ENCODE measurements at places on chromosomes 6 and 20.
A peak's percentile ranks its signal among the peaks of the same experiment; 100 is the strongest.

- no peak for DNase-seq
These were observed 5.5 kb downstream of the MICAL1 start for GRCh38 chr6:109449795-109450673.

- DNase-seq: peak; percentile 30
These were observed 21.0 kb downstream of the RMND1 start for GRCh38 chr6:151430886-151431285.

GRCh38 chr6:62285612-62286469 is at the start of gene KHDRBS2:
Gene KHDRBS2 (minus strand): TSS chr6:62286225.
- DNase-seq: no peak

- DNase-seq: no peak
These were observed 628.8 kb upstream of the SLC35B3 start for GRCh38 chr6:9064156-9064555.

GRCh38 chr6:132934496-132934895 is 120.1 kb downstream of the RPS12 start:
- no peak for DNase-seq

GRCh38 chr20:48107560-48107959 is 322.3 kb upstream of the SULF2 start:
- DNase-seq: peak; percentile 80

GRCh38 chr6:133889557-133890403 is 867 bp downstream of the TCF21 start:
- peak; percentile 61 for DNase-seq

DNA sequence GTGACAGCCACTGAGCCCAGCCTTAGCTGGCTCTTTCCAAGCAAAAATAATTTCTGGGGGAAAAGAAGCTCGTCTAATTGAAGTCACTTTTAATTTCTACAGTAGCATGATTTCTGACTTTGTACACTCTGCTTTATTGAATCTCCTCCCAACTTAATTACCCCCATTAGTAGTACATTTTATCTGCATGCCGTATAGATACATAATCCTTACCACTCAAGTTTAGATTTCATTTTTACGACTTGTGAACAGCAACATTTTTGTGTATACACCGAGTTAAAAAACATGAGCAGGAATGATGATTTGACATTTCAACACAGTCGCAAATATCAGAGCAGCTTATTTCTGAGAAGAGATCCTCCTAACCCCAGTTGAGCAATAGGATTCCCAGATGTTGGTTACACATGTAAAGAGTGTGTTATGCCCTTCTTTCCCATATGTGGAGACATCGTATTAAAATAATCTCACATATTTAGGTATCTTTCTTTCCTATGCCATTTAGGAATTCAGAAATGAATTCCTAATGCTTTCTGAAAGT is 127.3 kb upstream of the MTHFD1L start:
- DNase-seq: no peak

GRCh38 chr6:129901910-129902309 is 40.8 kb upstream of the TMEM244 start:
- DNase-seq: peak; percentile 44

DNA sequence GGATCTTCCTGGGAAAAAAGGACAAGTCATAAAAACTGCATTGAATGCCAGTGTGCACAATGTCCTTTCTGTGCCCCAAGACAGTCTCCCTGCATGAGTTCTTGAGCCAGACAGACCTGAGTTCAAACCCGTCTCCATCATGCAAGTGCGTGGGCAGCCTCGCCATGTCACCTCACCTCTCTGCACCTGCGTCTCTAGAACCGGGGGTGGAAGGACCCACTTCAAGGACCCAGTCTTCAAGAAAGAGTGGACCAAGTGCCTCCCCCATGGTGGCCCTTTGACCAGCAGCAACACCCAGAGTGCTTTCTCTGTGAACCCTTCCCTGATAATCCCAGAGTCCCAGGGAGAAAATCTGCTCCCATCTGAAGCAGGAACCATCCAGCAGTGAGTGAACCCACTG is 23.5 kb upstream of the ANGPT4 start:
- DNase-seq: no peak

DNA sequence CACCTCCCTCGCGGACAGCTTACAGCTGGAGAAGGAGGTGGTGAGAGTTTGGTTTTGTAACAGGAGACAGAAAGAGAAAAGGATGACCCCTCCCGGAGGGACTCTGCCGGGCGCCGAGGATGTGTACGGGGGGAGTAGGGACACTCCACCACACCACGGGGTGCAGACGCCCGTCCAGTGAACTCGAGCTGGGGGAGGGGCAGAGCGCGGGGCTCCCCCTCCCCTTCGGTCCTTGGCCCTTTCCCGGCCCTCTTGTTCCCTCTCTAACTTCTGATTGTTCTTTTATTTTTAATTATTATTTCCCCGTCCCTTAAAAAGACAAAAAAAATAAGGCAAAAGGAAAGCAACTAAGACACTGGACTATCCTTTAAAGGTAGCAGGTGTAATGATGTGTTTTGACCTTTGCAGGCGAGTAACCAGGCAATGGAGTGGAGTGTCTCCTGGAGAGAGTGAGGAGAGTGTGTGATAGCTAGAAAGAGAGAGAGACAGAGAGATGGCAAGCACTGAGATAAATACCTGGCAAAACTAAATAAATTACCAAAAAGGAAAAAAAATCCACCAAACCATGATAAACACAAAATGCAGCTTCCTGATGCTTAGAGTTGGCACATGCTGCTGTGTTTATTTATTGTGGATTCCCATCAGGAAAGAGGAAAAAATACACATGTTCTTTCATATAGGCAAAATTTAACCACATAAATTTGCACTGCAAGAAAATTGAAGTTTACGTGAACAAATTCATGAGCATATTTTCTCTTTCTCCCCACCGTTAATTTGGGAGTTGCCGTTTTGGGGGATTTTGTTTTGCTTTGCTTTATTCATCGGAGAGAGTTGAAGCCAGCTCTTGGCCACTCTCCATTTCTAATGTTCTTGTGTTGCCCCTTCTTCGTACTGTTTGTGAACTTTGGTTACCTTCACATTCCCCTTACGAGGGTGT is 1.9 kb downstream of the POU3F2 start:
- no peak for DNase-seq

GRCh38 chr20:22949331-22950109 is 85.6 kb upstream of the SSTR4 start:
- DNase-seq: peak; percentile 73

DNA sequence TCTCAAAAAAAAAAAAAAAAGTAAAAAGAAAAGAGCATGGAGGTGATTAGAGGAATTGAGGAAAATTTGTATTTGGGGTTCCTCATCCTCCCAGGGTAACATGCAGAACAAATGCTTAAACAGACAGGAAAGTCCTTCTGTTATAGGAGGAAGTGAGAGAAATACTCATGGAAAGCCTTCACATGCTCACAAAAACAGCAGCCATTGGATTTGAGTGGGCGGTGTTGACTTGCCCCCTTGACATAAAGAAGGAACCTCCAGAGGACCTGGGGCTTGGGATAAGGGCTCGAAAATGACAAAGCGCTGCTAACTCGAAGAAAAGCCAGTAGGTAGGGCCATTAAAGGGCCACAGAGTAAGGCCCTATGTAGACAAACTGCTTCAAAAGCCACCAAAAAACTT is 17.5 kb upstream of the SAMHD1 start:
- no peak for DNase-seq

DNA sequence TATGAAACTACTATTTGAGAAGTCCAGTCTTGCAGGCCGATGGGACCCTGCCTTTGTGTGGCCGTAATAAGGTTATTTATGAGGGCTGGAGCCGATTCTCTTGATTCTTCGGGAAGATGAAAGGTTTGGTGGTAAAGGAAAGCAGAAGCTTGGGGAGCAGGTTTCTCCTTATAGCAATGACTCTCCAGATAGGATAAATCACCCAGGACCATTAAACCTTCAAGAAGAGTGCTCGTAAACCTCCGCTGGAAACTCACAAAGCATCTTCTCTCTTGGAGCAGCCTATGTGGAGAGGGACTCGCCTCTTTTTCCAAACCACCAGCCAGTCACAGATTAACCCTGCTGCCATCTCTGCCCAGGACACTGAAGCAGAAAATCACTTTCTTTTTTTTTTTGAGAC is 69.6 kb upstream of the SALL4 start:
- no peak for DNase-seq

GRCh38 chr6:87127737-87128136 is 27.6 kb upstream of the ZNF292 start:
- DNase-seq: no peak

GRCh38 chr20:37535443-37536132 is 7.9 kb upstream of the BLCAP start:
- no peak for DNase-seq

GRCh38 chr6:139577763-139578604 is 203.5 kb upstream of the CITED2 start:
- peak; percentile 88 for DNase-seq

GRCh38 chr20:61594198-61594597 is 342.1 kb downstream of the CDH4 start:
- DNase-seq: no peak

DNA sequence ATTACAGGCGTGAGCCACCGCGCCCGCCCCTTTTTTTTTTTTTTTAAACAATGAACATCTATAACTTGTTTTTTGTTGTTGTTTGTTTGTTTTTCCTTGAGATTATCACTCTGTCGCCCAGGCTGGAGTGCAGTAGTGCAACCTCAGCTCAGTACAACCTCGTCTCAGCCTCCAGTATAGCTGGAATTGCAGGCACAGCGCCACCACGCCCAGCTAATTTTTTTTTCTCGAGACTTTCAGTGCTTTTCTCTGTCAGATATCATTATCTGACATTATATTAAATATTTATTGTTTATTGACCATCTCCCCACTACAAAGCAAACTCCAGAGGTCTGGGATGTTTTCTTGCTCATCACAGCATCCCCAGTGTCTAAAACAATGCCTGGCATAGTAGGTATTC is 2.3 kb upstream of the DLK2 start:
- no peak for DNase-seq

GRCh38 chr6:41502917-41503671 is 43.1 kb upstream of the FOXP4 start:
- DNase-seq: peak; percentile 64

GRCh38 chr6:154218787-154219186 is 137.8 kb downstream of the IPCEF1 start:
- DNase-seq: no peak

GRCh38 chr6:54100411-54101006 is 10.7 kb upstream of the MLIP start:
- DNase-seq: no peak

DNA sequence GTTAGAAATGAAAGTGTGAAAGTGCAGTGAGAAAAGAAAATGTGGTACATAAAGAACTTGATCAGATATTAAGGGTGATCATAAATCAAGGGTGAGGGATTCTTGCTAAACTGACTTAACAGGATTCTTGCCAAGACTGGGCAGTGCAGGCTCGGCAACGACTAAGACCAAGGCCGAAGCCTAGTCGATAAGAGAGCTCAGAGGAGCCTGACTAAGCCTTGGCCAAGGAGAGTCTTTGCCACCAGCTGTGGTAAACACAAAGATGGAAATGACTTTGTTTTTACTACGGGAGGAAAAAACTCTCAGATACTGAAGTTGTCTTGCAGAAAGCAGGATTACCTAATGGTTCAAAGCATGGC is 196.6 kb downstream of the LY86 start:
- no peak for DNase-seq

- peak; percentile 63 for DNase-seq
These were observed 231.8 kb downstream of the BCKDHB start for GRCh38 chr6:80338201-80338836.

DNA sequence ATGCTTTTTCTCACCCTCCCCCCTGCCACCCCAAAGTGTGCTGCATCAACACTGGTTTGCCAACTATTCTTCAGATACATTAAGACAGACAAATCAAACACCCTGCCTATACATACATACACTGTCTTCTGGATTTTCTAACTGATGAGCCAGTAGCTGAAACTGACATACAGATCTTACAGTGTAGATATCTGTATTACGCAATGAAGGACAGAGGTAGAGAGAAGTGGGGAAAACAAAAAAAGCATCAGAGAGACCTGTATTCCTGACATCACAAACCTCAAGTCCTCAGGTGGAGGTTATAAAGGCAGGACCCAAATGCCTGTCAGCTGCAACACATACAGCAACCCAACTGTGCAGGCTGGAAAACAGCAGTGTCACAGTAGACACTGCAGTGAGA is 535.4 kb downstream of the HACE1 start:
- no peak for DNase-seq

GRCh38 chr6:90493332-90493731 is 93.5 kb downstream of the MAP3K7 start:
- peak; percentile 53 for DNase-seq

DNA sequence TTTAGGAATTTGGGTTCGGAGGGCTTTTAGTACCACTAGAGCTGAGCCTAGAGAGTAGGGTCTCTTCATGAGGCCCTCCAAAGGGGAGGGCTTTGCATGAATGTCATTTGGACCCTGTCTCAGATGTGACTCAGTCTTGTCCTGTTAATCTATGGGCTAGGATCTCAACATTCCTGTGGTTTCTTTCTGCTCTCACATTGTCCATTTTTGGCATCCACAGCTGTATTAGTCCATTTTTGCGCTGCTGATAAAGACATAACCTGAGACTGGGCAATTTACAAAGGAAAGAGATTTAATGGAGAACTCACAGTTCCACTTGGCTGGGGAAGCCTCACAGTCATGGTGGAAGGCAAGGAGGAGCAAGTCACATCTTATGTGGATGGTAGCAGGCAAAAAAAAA is 61.0 kb downstream of the CRYBG1 start:
- DNase-seq: peak; percentile 42

DNA sequence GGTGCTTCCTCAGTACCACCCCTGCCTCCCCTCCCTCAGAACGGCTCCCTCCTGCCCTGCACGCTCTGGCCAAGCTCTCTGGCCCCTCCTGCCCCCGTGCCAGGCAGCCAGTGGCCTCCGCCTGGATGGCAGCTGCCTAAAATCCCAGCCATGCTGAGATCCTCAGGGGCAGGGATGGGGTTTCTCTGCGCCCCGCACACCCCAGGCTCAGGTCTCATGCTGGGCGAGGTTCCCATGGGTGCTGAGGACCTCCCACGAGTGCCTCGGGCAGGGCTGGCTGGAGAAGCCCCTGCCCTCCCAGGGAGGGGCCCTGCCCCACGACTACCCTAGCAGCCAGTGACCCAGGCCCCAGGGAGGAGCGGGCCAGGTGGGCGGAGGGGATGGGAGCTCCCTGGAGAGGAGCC is 2.7 kb downstream of the PTK6 start:
- DNase-seq: no peak

GRCh38 chr20:24964506-24964840 is 15.4 kb downstream of the CST7 start:
- no peak for DNase-seq

All from choroid plexus epithelial cell (primary cell).